ENCODE measurements at places on chromosomes 3 and 15.

DNA sequence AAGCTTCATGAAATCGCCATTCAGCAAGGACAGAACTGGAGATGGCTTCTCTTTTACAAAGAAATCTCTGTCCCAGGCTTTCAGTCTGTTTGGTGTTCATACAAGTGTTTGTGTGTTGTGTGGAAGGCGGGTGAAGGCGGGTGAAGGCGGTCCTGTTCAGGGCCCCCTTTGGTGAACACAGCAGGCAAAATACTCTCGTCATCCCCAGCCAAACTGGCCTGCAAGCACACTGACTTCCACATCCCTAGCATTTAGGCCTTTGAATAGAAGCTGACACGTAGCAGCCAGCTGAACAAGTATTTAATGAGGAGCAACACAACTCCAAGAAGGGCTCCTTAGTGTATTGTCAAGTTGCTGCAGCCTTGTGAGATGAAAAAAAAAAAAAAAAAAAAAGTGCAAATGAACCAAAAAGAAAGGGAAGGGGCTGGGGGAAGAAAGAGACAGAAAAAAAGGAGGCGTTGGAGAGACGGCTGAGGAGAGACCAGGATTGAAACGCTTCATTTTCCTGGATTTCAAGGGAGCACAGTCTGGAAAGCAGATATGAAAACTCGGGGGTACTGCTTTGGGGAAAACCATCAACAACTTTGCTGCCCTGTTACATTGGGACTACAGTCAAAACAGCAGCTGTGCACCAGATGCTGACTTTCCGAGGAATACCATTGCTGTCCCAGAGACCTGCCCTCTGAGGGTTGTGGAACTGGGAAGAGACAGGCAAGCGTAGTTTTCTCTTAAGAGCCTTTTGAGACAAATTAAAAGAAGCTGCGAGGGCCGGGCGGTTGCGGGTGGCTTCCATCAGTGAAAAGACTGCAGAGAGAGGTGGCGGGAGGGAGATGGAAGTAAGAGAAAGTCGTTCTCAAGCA lies 74.6 kb downstream of the TGFBR2 start:
- no peak for DNase-seq

DNA sequence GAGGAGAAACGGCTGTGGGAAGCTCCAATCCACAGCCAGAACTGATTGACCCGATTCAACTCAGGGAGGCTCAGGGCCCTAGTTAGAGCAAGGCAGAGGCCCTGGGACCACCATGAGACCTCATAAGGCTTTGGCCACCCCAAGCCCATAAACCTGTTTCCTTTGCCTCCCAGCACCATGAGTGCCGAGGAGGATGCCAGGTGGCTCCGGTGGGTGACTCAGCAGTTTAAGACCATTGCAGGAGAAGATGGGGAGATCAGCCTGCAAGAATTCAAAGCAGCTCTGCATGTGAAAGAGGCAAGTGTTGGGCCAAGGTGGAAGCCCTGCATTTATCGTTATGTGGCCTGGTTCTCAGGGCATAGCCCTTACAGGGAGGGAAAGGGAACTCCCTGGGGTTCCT lies 11.9 kb downstream of the NOX5 start:
- no peak for DNase-seq

DNA sequence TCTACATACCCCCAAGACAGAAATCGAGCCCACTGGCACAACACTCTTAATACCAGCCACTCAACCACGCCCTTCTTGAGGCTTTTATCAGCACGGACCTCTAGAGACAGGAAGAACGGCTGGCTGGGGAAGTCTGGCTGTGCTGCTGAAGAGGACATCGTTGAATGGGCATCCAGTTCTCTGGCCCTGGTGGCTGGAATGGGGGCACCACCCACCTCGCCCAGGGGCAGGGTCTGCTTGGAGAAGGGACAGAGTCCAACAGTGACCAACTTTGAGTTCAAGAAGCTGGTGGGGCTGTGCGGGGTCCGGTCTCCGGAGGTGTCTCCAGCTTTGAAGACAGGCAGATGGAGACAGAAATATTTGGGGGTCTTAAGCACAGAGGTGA lies 77.5 kb downstream of the ATP10A start:
- no peak for DNase-seq

- no peak for DNase-seq
Measured at GRCh38 chr3:37635251-37635650, 226.4 kb upstream of the CTDSPL start.

DNA sequence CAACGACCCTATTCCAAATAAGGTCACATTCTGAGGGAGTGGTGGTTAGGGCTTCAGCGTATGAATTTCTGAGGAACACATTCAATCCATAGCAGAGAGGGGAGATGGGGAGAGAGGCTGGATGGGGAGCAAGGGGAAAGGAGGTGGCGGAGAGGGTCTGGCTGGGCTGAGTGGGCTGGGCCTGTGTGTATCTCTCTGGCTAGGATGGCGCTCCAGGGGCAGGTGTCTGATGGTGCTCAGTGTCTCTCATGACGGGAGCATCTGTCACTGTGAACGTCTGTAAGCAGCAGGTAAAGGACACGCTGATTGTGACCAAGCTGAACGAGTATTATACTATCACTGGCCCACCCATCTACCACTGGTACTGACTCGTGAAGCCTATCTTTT lies 159.6 kb downstream of the XXYLT1 start:
- DNase-seq = no peak

- DNase-seq = no peak
Measured at GRCh38 chr3:182501856-182502255, 291.4 kb upstream of the ATP11B start.

- no peak for DNase-seq
Measured at GRCh38 chr15:96184297-96184696, 146.2 kb upstream of the NR2F2 start.

DNA sequence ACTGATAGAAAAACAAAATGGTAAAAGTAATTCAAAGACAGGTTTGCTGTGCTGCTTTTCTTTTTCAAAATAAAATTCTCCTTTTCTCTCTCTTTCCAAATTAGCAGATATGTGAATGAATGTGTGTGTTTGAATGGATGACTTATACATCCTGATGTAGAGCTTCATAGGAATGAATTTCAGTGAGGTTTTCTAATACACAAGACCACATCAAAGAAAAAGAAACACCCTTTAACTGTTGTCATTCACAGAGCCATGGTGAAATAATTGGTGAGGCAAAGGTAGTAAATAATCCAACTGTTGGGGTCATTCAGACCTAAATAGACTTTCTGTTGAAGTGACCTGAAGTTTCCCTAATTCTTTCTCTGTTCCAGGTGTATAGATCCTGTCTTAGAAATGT lies 139.1 kb upstream of the ZPLD1 start:
- no peak for DNase-seq

- no peak for DNase-seq
Measured at GRCh38 chr3:129445471-129445870, 5.4 kb downstream of the IFT122 start.

DNA sequence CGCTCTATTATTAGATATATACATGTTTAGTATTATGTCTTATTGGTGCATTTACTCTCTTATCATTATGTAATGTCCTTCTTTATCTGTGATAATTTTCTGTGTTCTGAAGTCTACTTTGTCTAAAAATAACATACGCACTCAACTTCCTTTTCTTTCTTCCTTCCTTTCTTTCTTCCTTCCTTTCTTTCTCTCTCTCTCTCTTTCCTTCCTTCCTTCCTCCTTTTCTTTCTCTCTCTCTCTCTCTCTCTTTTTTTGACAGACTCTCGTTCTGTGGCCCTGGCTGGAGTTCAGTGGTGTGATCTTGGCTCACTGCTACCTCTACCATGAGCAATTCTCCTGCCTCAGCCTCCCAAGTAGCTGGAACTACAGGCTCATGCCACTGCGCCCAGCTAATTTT lies 15.2 kb downstream of the ADIPOQ start:
- DNase-seq = no peak

- no peak for DNase-seq
Measured at GRCh38 chr3:157607826-157608405, 104.7 kb upstream of the VEPH1 start.

- no peak for DNase-seq
Measured at GRCh38 chr3:26260139-26260538, 362.4 kb upstream of the LRRC3B start.

DNA sequence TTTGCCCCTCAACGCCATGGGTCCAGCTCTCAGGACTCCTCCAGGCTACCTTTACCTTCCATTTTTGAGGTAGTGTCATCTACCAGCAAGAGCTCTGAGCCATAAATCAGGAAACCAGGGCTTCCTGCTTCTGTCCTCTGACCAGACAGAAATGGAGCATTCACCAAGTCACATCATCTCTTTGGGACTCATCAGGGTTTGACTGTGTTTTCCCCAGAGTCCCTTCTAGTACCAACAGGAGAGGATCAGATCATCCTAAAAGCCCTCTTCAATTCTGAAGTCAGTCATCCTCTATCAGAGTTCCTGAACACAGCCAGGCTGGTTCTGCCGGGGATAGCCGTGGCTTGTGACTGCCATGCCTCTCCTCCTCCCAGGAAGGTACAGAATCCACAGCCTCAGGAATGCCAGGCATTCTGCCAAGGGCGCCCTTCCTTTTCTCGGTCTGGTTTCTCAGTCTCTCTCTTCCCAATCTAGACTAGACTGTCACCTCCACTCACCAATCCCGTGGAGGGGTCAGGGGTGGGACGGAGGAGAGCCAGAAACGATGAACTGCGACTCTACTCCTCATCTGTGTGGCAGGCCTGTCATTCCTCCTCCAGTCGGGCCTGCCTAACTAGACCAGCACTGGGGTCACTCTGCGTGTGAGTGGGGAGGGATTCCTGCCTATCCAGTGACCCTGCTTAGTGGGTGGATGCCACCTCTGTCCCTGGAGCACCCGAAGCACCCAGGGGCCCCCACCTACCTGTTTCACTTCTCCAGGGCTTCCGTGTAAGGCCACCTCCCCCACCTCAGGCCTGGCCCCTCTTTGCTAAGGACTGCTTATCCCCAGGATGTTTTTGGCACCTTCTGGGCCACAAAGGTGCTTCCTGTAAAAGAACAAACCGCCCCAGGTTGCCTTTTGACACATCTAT lies 30.9 kb downstream of the CCNL1 start:
- DNase-seq = peak; percentile 20

- no peak for DNase-seq
Measured at GRCh38 chr3:39140341-39140971, 12.9 kb downstream of the CSRNP1 start.

DNA sequence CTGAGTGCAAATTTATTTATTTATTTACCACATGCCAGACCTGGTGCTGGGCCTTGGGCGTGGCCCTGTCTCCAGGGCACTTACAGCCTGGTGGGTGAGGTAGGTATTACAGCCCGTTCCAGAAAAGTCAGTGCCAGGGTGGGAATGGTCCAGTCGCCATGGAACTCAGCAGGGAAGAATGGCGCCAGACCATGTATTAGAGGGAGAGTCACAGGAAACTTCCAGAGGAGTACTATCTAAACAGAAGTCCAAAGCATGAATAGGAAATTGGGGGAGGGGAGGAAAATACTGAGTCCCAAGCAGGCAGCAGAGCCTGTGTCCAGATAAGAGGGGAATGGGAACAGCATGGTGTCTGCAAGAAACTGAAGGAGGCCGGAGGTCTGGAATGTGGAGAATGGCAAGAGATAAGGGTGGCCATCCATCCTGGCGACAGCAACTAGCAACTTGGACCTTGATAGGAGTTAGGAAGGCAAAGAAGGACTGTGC lies 27.0 kb downstream of the SH3BP5 start:
- no peak for DNase-seq

GRCh38 chr3:149407898-149408297 lies 30.4 kb upstream of the TM4SF1 start:
- no peak for DNase-seq

GRCh38 chr3:58107597-58107996 lies 99.4 kb downstream of the FLNB start:
- DNase-seq = no peak
